ENCODE measurements at places on chromosomes 2 and 18.
A peak's percentile ranks its signal among the peaks of the same experiment; 100 is the strongest.

GRCh38 chr18:74733598-74733997 is 135.9 kb downstream of the ZNF407 start:
- DNase-seq = no peak

DNA sequence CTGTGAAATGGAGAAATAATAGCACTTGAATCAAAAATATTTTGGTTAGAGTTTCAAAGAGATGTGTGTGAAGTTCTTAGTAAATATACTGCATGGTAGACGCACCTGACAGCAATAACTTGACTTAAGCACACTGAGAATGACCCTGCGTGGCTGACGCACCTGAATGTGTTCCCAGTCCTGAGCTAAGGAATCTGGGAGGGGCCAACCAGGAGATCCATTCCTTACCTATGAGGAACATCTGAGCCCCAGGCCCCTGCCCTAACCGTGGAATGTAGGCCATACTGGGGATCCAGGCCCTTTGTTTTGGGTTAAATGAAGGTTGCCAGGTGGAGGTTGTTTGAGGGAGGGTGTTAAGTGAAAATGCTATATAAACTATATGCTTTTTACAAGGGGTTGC is 284.4 kb downstream of the RBM43 start:
- DNase-seq = no peak

DNA sequence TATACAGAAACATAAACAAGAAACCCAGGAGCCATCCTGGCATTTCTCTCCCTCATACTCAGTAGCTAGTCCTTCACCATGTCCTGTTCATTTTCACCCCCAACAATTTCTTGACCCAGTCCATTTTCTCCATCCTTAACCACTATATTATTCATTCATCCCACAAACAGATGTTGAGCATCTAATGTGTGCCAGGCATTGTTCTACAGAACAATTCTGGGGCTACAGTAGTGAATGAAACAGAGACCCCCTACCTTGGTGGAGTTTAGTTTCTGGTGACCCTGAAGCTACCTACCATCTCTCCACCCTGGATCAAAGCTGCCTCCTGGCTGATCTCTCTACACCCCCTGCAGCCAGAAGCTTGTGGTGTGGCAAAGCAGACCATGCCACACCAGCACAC is 27.5 kb upstream of the BZW1 start:
- DNase-seq = no peak

DNA sequence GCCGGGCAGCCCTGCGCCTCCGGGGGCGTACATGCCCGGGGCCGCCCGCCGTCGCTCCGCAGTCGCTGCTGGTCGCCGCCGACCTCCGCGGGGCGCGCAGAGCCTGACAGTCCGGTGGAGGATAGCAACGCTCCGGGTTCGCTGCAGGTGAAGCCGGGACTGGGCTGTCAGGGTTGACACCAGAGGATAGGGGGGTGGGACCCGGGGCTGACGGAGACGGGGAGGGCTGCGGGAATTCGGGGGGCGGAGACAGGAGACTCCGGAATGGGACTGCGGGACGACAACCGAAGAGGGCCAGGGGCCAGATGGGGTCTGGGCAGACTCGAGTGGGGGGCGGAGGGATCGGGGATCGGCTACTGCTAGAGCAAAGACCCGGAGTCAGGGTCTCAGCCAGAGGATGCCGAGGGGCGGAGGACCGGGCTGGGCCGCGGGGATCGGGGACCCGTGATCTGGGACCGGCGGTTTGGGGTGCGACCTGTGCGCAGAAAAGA is 403 bp downstream of the TMEM127 start:
- peak; percentile 45 for DNase-seq

- no peak for DNase-seq
Observed at GRCh38 chr2:188582211-188582610, 290.5 kb downstream of the GULP1 start.

- no peak for DNase-seq
Observed at GRCh38 chr2:149611100-149611820, 23.7 kb upstream of the MMADHC start.

DNA sequence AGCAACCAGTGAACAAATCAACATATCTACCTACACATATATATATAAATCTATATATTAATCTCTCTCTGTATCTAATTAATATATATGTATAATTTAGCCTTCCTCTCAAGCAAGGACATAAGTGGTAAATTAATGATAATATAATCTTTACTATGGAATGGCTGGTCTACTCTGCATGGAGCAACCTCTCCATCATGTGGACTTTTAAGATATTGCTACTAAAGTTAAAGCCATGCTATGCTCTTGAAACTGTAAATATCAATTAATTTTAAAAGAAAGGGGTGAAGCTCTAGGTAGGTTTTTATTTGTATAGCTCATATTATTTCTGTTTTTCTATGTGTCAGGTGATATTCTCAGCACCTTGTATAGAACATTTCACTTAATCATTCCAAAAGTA is 147.0 kb downstream of the PPP1R1C start:
- DNase-seq = no peak

DNA sequence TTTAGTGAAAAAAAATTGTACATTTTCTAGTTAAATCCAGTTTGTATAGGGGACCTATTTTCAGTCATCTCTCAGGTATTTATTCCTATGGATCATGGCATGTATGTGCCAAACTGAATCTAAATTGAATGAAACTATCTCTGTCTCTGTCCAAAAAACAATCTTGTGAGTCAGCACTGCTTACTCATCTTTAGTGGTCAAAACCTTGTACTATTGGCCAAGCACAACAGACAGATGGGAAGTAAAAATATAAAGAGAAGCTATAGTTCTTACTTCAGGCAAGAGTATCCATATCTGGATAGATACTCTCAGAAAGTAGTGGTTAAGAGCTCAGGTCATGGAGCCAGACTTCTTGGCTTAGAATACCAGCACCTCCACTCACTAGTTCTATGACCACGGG is 76.0 kb upstream of the KLHL14 start:
- DNase-seq = no peak

- no peak for DNase-seq
Observed at GRCh38 chr2:66567729-66568128, 132.8 kb downstream of the MEIS1 start.

- DNase-seq = no peak
Observed at GRCh38 chr2:152402780-152403759, 68.1 kb downstream of the FMNL2 start.

DNA sequence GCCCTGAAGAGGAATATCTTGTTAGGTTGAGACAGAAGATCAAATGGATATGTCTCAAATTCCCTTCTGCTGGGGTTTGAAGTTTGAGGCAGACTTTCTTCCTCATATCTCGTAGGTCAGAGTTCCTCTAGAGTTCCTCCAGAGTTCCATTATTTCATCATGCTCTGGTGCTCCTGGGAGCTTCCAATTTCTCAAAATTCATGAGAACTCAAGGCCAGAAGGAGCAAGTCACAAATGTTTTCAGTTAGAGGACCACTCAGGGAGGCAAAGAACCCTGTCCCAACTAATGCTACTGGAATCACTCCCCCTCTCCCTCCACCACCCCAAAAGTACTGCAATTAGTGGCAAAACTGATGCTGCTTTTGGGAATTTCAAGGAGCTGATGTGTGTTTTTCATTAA is 115.7 kb upstream of the RBMS1 start:
- no peak for DNase-seq

DNA sequence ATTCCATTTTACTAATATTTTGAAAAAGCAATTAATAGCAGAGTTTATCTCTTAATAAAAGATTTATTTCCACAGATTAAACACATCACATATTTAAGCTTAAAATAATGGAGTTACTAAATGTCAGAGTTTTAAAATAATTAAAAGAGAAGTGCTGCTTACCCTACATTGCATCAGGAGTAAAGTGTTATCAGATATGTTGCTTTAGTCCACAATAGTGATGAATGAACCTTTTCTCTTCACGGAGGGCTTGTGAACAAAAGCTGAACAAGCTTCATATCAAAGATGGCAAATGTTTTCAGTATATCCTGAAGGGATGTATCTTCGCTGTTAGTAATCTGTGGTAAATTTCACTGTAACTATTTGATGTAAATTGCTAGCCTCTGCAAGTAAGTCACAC is 69.4 kb upstream of the TTC27 start:
- no peak for DNase-seq

- DNase-seq = no peak
Observed at GRCh38 chr2:241189093-241189855, 797 bp downstream of the ANO7 start.

GRCh38 chr2:67985586-67985985 is 77.2 kb downstream of the C1D start:
- DNase-seq = no peak

DNA sequence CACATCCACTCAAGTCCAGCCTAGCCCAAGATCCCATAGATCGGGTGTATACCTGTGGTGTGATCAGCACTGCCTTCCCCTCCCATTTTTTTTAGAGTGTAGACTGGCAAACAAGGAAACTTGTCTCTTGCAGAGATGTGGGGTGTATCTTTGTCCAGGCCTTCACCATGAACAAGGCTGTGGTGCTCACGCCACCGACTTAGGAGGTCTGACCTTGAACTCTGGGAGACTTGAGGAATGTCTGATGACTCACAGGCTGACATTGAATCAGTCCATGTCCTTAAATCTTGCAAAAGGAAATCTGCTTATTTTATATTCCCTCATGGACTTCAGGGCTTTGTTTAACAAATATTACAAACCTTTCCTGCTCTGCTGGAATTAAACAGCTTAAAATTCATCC is 4.5 kb upstream of the CTIF start:
- no peak for DNase-seq

DNA sequence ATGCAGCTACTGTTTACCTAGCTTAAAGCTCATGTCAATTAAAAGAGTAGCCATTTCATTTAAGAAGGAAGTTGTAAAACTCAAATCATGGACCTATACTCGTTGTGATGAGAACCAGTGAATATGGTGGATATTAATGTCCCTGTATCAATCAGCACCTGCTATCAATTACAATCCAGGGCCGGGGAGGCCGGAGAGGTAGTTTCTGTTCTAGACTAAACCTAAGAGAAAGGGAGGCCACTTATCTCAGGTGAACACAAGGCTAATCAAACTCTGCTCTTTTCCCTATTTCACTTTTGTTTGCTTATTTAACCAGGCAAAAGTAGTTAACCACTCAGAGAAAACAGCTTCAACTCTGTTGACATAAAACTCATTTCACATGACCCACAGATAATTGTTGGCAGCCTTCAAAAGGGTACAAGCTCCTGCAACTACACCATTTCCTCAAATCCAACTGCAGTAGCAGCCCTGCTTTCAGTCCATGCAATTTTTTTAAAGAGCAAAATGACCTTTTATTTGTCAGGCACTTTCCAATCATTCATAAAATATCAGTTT is 27.8 kb upstream of the SLC9A2 start:
- DNase-seq = no peak

DNA sequence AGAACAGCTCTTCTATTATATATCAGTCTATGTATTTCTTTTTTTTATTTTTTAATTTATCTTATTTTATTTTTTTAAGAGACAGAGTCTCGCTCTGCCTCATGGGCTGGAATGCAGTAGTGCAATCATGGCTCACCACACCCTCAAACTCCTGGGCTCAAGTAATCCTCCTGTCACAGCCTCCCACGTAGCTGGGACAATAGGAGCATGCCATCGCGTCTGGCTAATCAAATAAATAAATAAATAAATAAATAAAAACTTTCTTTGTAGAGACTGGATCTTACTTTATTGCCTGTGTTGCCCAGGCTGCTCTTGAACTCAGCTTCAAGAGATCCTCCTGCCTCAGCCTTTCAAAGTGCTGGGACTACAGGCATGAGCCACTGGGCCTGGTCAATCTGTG is 117.0 kb downstream of the RBMS1 start:
- DNase-seq = no peak

- no peak for DNase-seq
Observed at GRCh38 chr2:224966613-224967012, 75.7 kb downstream of the DOCK10 start.

GRCh38 chr2:61906186-61906470 is 654 bp downstream of the COMMD1 start:
- no peak for DNase-seq

DNA sequence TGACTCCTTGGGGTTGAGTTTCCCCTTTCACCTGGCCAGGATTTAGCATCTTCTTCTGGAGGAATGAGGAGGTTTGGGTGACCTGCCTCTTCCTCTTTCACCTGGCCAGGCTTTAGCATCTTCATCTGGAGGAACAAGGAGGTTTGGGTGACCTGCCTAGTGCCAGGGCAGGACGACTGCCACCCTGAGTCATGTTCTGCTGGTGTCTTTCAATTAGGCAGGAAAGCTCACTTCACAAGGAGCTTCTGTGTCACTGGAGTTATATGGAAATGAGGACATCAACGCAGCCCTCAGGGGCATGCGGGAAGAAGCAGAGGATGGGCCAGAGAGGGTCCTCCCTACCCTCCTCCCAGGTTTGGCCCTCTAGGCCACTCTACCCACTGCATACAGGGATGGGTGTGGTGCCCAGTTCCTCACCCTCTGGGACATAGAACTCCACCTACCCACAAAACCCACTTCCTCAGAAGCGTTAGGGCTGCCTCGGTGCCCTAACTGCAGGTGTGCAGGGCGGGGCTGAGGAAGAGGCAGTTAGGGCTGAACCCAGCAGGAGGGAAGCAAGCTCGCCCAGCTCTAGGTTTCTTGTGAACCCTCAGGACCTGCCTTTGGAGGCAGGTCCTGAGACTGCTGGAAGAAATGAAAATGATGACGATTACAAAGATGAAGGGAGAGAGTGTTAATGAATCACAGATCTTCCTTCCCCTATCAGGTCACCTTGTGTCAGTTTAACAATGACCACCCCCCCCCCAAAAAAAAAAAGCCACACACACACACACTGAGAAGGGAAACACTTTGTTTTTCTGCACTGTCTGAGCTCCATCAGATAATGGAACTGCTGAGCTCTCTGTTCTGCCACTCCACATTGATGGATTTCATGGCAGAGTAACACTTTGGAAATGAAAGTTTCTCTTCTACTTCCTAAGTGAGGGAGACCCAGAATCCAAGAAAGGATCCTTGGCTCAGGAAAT is 71.0 kb downstream of the ARL4C start:
- peak; percentile 84 for DNase-seq

DNA sequence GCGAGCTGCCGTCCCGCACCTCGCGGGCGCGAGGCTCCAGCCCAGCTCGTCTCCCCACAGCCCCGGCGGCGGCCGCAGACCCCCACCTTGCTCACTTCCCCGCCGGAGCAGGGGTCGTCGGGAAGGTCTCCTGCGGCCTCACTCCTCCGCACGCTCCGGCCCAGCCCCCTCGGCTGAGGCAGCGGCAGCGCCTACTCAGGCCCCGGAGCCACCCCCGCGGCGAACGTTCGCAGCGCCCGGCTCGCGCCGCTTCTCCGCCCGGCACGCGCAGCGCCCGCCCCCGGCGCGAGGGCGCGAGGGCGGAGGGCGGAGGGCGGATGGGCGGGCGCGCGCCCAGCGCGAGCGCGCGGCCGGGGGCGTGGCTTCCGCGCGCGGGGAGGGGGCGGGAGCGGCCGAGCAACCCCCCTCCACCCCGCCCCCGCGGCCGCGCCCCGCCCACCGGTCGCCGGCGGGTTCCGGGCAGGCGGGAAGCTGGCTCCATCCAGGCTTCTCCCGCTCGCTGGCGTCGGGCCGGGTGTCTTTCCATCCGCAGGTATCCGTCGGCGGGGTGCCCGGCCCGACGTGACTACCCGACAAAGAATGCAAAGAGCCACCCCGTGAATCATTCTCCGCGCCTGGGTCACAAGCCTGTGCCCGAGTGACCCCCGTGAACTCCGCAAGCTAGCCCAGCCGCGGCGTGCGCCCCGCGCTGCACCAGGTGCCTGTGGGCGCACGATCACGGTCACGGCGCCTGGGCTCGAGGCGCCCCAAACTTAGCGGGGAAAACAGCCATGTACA is at the start of gene DTNB:
DTNB (minus strand) TSS at position 278 of the 777 bp plus-strand sequence. CDS start 20,917 bp downstream, outside the sequence.
- DNase-seq = peak; percentile 73

- DNase-seq = no peak
Observed at GRCh38 chr2:68367953-68368653, 3.0 kb downstream of the PLEK start.

Measured in CD4-positive, alpha-beta T cell treated with Interferon alpha-2 for 1 hour (primary cell).